ENCODE measurements at places on chromosomes 13 and 19.

- no peak for DNase-seq
Observed at GRCh38 chr19:13831537-13832467, 36.6 kb downstream of the ZSWIM4 start.

DNA sequence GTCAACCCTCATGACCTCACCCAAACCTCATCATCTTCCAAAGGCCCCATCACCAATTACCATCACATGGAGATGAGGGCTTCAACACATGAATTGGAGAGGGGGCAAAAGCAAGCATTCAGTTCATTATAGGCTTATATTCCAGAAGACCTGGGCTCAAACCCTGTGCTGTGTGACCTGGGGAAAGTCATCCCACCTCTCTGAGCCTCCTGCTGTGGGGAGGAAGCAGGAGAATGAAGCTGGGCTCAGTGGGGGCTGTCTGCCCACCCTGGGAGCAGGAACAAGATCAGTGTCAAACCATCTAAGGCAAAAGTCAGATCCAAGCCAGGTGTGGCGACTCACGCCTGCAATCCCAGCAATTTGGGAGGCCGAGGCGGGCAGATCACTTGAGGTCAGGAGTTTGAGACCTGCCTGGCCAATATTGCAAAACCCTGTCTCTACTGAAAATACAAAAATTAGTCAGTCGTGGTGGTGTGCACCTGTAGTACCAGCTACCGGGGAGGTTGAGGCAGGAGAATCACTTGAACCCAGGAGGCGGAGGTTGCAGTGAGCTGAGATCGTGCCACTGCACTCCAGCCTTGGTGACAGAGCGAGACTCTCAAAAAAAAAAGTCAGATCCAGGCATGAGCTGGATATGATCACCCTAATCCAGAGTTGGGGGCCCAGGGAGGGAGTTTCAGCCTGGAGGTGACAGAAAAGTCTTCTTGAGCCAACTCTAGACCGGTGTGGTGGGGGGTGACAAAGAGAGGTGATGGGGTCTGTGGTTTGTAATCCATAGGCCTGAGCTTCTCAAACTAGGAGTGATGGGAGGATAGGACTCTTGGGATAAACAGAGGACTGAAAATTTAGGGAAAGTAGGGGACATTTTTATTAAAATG is 1.6 kb upstream of the TPM4 start:
- no peak for DNase-seq

DNA sequence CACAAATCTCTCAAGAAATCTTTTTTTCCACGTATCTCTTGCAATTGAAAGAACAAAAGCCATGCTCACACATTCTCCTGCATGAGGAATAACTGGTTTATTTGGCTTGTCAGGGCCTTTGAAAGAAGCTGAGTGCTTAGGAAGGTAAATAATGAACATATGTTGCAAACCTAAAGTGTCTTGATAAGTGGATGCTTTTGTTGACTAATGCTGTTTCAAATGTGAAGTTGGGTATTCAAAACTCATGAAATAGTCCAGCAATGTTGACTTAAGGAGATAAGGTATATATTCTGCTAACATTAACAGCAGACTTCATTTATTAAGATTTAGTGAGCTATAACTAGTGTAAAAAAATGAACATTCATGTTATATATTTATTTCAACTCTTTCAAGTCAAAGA is 1792.7 kb upstream of the MIR17HG start:
- DNase-seq = no peak

GRCh38 chr13:75960538-75960994 is 324.4 kb downstream of the LMO7 start:
- no peak for DNase-seq

GRCh38 chr19:42479736-42480135 is 37.0 kb upstream of the CXCL17 start:
- no peak for DNase-seq

- DNase-seq = no peak
Observed at GRCh38 chr19:6241056-6241455, 38.7 kb downstream of the MLLT1 start.

DNA sequence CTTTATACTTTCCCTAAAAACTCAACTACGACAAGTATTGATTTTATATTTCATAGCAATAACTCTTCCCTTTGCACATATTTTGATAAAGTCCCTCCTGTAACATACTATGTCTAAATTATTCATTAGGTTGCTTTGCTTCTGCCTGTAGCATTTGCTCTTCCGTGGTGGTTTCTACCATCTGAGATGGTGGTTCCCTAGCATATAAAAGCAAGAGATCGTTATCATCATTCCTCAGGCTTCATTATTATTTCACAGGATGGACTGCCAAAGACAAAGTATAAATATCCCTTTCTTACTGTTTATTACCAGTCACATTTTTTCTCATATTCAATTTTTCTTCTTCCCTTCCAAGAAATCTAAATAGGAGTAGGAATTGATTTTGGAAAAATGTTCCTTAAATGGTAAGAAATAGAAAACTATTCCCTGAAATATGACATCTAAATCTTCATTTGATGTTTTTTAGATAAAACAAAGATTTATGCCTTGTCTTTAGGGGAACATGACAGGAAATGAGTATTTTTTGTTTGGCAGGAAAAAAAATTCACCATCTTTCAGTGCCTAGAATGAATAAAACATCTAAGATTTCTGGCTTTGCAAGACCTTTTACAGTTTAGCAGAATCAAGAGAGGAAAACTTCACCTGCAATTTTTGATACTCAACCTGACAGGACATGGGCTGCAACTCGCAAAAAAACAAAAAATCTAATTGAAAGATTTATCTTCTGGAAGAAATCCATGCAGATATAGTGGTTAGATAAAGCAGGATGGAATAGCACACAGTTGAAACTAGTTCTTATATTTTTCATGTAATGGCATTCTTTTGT is 340.0 kb downstream of the SPRY2 start:
- no peak for DNase-seq

DNA sequence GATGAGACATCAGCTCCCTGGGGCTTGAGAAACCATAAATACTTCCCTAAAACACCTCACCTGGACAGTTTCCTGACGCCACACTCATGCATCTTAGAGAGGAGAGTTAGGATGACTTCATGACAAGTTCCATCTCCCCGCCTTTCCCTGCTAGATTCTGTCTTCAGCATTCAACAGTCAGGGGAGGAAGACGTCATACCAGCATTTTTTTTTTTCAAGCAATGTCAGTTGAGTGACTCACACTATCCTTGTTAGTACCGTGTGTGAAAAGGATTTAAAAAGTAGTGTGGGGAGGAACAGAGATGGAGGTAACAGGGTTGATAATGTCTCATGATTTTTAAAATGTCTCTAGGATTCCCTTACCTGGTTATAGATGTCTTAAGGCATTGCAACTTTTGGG is at the start of gene OR7D2:
Gene OR7D2 (plus strand): TSS at position 79 of the 400 bp plus-strand sequence. CDS start 6,803 bp downstream, outside the sequence.
- no peak for DNase-seq

- DNase-seq = no peak
Observed at GRCh38 chr19:6503407-6504201, 1.5 kb upstream of the TUBB4A start.

- no peak for DNase-seq
Observed at GRCh38 chr13:100721885-100722512, 47.4 kb upstream of the TMTC4 start.

- peak; percentile 58 for DNase-seq
Observed at GRCh38 chr19:54133312-54133956, 4.1 kb upstream of the CNOT3 start.

DNA sequence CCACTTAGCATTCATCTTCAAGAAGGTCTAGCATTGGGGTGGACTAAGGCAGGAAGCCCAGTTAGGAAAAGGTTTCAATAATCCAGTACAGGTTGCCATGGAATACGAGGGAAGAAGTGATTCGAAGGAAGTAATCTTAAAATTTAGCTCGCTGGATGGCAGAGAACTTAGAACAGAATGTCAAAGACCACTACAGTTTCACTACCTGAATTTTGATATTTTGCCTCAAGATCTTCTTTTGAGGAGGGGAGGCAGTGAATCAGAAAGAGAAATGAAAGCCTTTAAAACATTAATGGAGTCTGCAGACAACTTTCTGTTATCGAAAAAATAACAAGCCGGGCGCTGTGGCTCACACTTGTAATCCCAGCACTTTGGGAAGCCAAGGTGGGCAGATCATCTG is 7.0 kb upstream of the RAB8A start:
- no peak for DNase-seq

- no peak for DNase-seq
Observed at GRCh38 chr13:30581582-30581981, 36.1 kb upstream of the USPL1 start.

GRCh38 chr19:54137699-54138488 is at the start of gene CNOT3:
TSS of gene CNOT3 (plus strand) at chr19:54137762. CDS start at chr19:54142979, 5,217 bp downstream.
- DNase-seq = no peak

- DNase-seq = no peak
Observed at GRCh38 chr13:66809485-66809884, 420.7 kb downstream of the PCDH9 start.

- no peak for DNase-seq
Observed at GRCh38 chr19:6259312-6259861, 20.4 kb downstream of the MLLT1 start.

- no peak for DNase-seq
Observed at GRCh38 chr13:37091835-37092234, 13.6 kb downstream of the CSNK1A1L start.

- no peak for DNase-seq
Observed at GRCh38 chr13:76874479-76874878, 11.7 kb downstream of the KCTD12 start.

DNA sequence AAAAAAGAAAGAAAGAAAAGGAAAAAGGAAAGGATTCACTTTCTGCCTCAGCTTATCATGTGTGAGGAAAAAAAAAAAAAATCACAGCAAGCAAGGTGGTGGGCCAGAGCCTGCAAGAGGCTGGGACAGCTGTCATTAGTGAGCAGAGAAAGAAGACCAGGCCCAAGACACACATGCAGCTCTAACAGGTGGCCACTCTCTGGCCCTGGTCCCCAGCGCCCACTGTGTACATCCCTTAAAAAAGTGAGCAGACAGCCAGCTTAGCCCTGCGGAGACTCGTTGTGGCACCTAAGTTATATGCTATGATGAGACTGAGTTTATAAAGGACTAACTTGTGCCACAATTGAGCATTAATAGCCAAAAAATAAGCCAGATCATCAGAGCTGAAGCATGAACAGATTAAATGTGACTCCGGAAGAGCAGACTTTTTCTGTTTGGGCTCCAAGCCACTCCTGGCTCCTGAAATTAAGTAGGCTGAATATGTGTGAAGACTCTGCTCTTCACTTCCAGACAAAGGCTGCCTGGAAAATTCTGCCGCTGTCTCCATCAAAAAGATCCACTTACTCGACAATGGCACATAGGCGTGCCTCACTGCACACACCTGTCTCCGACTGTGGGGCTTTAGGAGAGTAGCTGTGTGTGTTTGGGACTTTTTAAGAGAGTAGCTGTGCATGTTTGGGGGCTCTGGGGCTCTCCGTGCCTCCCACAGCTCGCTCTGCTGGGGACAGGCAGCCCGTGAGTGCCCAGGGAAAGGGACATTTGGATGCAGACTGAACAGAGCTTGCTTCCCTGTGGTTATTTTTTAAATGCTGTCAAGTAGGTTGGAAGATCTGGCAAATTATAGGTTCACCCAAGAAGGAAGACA is 55.0 kb downstream of the LATS2 start:
- DNase-seq = no peak

DNA sequence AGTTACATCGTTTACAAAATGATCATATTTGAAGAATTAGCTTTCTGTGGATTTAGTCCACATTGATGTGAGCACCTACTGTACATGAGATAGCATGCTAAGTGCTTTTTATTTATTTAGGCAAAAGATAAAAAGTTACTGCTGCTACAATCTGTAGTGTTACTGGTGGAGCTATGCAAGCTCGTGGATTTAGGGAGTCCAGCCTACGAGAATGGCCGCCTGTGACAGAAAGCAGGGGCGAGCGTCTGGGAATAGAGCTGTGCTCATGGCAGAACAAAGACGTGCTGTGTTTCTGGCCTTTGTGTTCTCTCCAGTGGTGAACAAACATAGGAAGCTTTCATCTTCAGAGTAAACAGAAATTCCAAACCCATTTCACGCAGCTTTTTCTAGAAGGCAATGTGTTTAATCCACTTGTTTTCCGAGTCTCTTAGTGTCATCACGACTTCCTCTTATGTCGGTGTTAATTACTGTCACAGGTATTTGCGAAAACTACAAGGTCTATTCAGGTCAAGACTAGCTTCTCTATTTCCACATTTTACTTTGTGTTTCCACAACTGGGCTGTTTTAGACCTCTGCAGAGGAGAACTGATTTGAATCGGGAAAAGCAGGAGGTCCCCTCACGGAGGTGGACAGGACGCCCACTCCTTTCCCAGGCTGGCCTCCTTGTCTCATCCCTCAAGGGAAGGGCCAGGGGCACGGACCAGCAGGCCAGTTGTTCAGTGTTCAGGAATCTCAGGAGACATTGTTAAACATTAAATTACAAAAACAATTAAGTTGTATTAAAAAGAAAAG is 67.3 kb downstream of the ATP11A start:
- DNase-seq = no peak

DNA sequence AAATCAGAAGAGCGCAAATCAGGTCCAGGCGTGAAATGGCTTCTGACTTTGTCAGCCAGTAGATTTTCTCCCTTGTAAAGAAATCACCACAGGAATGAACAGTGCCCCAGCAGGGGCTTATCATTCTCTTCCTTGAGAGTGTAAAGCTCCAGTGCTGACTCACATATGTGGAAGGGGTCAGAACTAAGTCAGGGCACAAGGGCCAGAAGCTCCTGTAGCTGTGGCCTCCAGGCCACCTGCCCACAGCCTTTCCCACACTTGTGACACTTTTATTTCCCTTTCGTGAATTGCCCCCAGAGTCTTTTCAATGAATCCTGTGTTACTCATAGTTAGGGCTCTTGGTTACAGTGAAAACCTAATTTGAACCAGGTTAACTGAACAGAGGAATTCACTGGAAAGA is 99.6 kb downstream of the SUCLA2 start:
- DNase-seq = no peak

- DNase-seq = peak; percentile 29
Observed at GRCh38 chr13:25462301-25463125, 90.7 kb downstream of the ATP8A2 start.

- no peak for DNase-seq
Observed at GRCh38 chr19:13079542-13079986, 23.1 kb downstream of the LYL1 start.

GRCh38 chr13:106028911-106029310 is 506.6 kb downstream of the EFNB2 start:
- DNase-seq = no peak

DNA sequence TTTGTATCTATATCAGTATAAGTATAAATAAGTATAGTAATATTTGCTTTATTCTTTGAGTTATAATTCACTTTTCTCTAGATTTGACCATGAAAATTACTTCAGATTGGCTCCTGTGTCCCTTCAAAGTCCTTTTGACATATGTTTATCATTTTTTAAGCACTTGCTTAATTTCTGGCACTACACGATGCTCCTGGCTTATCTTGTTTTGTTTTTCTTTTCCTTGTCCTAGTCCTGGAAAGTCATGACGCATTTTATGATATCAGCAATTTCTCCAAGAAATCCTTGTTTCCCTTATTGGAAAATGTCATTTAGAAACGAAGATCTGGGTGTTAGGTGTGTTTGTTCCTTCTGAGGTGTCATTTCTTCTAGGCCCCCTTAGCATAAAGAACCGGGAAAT is 226.5 kb downstream of the POU4F1 start:
- no peak for DNase-seq

GRCh38 chr13:94063848-94064247 is 415.6 kb downstream of the DCT start:
- no peak for DNase-seq

GRCh38 chr19:50686310-50687032 is 33.1 kb downstream of the SHANK1 start:
- DNase-seq = no peak

Measured in epithelial cell of prostate (primary cell).